ENCODE measurements at places on chromosomes 1 and 21. TPM values are rescaled to one million over a fixed set of nuclear protein-coding genes. Genes with fewer than 3 reads are reported as not detected.
A peak's percentile ranks its signal among the peaks of the same experiment; 100 is the strongest.

CYB561D1 gene
- 4.7 TPM for total RNA-seq

DNA sequence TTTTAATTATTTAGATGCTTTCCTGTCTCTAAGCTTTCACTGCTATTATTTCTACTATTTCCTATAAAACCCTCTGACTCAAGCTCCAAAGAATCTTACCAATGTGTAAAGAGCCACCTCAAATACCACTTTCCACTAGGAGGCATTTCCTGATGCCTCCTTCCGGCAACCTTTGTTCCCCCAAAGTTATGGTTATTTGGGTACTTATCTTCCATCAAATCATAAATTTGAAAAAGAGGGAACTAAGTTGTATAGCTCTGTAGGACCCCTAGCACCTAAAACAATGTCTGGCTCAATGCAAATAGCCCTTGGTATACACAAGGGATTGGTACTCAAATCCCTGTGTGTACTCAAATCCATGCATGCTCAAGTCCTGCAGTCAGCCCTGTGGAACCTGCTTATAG, 79.6 kb downstream of the NME7 start:
- DNase-seq: peak; percentile 28

- DNase-seq: no peak
These were observed 8.7 kb upstream of the CD34 start for GRCh38 chr1:207919523-207920170.

- DNase-seq: no peak
These were observed 614.9 kb upstream of the TMPRSS15 start for GRCh38 chr21:19018529-19018928.

IRF6 gene
- 0.32 TPM for total RNA-seq
